IgD-negative memory B cell (primary cell): ENCODE measurements at places on chromosomes 11 and 22. TPM values are rescaled to one million over a fixed set of nuclear protein-coding genes. Genes with fewer than 3 reads are reported as not detected.

The EFEMP2 gene
- polyA plus RNA-seq, result 0.29 TPM

The MYO7A gene
- not detected for polyA plus RNA-seq

The OR2AG1 gene
- not detected for polyA plus RNA-seq

The TRPC6 gene
- not detected for polyA plus RNA-seq

The SERPIND1 gene
- 0.23 TPM for polyA plus RNA-seq

The RHOD gene
- polyA plus RNA-seq, result 0.54 TPM

The RBM4B gene
- polyA plus RNA-seq, result 22.9 TPM

The SCGB1D2 gene
- not detected for polyA plus RNA-seq

The CAVIN3 gene
- not detected for polyA plus RNA-seq

The GVQW3 gene
- polyA plus RNA-seq, result 2.1 TPM

The NOX4 gene
- polyA plus RNA-seq, result not detected

The ADAMTS15 gene
- polyA plus RNA-seq, result not detected

The KCNQ1OT1 gene
- polyA plus RNA-seq, result 0.09 TPM

The C11orf87 gene
- polyA plus RNA-seq, result not detected

The C22orf15 gene
- not detected for polyA plus RNA-seq

The OR2D2 gene
- polyA plus RNA-seq, result not detected

The FOLR2 gene
- 16.1 TPM for polyA plus RNA-seq

The ACRV1 gene
- not detected for polyA plus RNA-seq

The IGLL5 gene
- polyA plus RNA-seq, result 195 TPM

The SAA4 gene
- not detected for polyA plus RNA-seq

The GNAZ gene
- polyA plus RNA-seq, result 2.0 TPM

The OTOG gene
- not detected for polyA plus RNA-seq

The LRRC75B gene
- 0.63 TPM for polyA plus RNA-seq

The FAM180B gene
- not detected for polyA plus RNA-seq

The UBQLN3 gene
- not detected for polyA plus RNA-seq

The KREMEN1 gene
- not detected for polyA plus RNA-seq

The RIMBP3B gene
- polyA plus RNA-seq, result 0.16 TPM

The ZP1 gene
- polyA plus RNA-seq, result not detected

The C11orf91 gene
- polyA plus RNA-seq, result not detected

The CXCR5 gene
- polyA plus RNA-seq, result 93.4 TPM

The KCNK4 gene
- polyA plus RNA-seq, result not detected

The OR2AG2 gene
- polyA plus RNA-seq, result not detected
